ENCODE measurements at places on chromosomes 6 and 20.

DNA sequence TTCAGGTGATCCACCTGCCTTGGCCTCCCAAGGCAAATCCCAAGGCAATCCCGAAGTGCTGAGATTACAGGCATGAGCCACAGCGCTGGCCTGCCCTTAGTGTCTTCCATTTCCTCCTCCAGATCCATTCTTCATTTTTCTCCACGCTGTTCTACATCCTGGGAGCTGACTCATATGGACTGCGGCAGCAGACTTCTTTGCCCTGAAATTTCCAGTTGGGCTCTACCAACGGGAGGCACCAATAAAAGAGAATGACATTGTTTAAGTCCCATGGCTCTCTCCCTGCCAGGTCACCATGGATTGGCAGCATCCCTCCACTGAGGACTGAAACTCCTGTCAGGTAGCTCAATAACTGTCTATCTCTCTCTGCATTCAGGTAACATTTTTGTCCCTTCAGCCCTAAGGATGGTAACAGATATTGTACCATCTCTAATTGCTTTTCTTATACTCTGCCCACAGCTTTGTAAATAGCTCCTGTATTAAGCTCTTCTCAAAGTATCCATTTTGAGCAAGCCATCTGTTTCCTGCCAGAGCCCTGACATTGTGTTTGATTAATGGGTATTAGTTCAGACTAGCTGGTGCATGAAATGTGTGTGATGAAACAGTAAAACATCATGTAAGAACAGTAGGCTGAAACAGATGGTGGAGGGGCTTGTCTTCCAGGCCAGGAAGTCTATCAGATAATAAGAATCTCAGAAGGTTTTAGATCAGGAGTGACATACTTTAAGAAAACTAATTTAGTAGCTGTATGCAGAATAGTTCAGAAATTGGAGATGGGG lies 3.6 kb downstream of the TBCC start:
- no peak for DNase-seq

GRCh38 chr6:39217177-39217864 lies 12.0 kb downstream of the KCNK5 start:
- DNase-seq, result no peak

GRCh38 chr20:61332016-61332975 lies 80.2 kb downstream of the CDH4 start:
- DNase-seq, result no peak

GRCh38 chr6:139790527-139790926 lies 416.1 kb upstream of the CITED2 start:
- DNase-seq, result no peak

- no peak for DNase-seq
Measured at GRCh38 chr6:90107771-90108282, 188.8 kb downstream of the BACH2 start.

GRCh38 chr6:122832459-122832858 lies 43.4 kb downstream of the SMPDL3A start:
- no peak for DNase-seq

DNA sequence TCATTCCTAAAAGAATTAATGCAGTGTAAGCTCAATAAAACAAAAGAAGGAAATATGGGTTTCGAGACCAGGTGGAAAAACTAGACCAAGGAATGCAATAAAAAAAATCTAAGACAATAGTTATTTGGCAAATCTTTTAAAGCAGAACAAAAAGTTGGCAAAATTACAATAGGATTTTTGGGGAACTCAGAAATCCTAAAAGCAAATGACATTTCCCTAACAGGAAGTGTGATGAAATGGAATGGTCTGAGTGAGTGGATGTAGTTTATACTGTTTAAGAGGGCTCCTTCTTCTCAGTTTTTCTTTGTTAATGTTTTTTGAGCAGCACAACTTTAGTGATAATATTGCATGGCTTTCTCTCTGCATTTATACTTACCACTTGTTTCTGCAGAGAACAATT lies 190.0 kb downstream of the PLCB4 start:
- no peak for DNase-seq

GRCh38 chr6:154230910-154231595 lies 125.5 kb downstream of the IPCEF1 start:
- no peak for DNase-seq

DNA sequence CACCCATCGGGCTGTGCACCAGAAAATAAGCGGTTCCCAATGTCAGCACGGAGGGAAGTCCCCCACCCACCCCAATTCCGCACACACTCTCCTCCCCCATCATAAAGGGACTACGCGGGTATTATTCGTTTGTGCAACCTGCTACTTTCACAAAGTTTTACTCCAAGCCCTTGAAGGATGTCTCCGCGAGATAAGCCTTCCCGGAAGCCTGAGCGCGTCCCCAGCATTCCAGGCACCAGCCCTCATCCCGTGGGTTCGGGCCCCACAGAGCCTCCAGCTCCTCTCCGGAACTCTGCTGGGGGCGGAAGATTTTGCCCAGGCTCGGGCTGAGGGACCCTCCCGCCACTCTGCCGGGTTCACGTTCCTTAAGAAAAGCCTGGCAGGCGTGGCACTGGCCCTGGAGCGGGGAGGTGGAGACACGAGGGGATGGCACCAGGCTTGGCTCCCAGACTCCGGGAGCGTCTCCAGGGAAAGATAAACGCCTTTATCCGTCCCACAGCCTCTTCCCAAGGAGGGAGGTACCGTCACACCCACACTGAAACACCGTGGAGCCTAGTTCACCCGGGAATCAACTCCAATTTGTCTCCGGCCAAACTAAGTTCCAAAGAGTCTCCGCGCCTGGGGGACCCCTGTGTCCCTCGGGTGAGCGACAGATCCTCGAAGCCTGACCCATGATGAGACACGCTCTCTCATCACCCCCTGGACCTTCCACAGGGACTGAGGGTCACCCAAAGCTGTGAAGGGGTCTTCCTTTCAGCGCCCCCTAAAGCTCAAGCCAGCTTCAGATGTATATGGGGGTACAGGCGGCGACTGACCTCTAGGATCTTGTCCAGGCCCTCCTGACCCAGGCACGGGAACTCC lies 934 bp downstream of the KCNK5 start:
- DNase-seq, result no peak

DNA sequence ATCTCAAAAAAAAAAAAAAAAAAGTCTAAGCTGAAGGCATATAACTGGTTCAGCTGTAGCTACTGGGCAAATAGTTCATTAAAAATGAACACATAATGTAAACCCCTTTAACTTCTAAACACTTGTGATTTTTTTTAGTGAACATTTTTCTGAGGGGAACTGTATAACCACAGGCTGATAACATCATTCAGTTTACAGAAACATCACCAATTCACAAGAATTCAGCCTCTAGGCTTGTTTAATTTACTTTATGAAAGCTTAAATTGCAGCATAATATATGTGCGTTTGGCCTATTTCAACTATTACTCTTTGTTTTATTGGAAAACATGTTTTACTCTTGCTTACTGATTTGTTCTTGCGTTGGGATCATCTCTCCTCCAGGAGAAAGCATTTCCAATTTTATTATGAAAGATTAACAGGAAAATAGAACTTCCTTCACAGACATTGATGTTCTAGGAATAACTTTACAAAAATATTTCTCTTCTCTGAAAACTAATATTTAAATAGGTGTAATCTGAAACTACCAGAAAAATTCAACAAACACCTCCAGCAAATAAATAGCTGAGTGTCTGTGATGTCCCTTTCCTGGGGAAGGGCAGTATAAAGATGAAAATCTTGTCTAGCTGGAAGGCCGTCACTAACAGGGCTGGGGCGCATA lies 284.5 kb downstream of the UST start:
- DNase-seq, result peak; percentile 84

DNA sequence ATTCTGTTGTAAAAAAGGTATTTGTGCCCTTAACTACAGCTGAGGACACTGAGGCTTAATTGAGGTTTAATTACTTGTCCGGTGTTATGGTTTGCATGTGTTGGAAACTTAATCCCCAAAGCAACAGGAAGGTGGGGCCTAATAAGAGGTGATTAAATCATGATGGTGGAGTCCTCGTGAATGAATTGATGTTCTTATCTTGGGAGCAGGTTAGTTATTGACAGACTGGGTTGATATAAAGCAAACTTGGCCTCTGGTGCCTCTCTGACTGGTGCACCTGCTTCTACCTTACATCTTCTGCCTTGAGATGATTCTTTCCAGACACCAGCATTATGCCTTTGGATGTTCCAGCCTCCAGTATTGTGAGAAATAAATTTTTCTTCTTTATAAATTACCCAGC lies 306.5 kb upstream of the HS3ST5 start:
- no peak for DNase-seq

GRCh38 chr6:113599444-113599843 lies 257.7 kb upstream of the MARCKS start:
- no peak for DNase-seq

- DNase-seq, result no peak
Measured at GRCh38 chr6:44062771-44063560, 64.3 kb downstream of the MRPL14 start.

- DNase-seq, result no peak
Measured at GRCh38 chr20:50792708-50793574, 1.9 kb upstream of the BCAS4 start.

GRCh38 chr6:40724886-40725285 lies 137.7 kb upstream of the LRFN2 start:
- no peak for DNase-seq

GRCh38 chr20:58236612-58237317 lies 8.3 kb upstream of the ANKRD60 start:
- DNase-seq, result peak; percentile 83

DNA sequence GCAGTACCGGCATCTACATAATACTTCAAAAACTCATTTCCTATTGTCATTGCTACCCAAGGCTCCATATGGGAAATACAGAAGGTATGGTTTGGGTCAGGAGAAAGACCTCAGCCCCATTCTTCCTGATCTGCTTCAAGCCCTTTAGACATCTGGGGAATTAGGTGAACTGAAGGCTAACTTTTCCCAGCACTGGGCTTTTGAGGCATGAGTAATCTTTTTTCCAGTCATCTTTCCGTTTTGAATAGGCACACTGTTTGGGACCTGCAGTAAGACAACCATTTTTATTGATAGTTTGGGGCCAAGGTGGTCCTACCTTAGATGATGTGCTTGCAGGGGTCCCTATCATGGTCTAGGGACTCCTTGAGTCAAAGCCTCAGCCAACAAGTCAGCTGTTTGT lies 198.4 kb downstream of the HAO1 start:
- DNase-seq, result no peak

GRCh38 chr20:10250902-10251301 lies 32.3 kb downstream of the SNAP25 start:
- DNase-seq, result no peak

DNA sequence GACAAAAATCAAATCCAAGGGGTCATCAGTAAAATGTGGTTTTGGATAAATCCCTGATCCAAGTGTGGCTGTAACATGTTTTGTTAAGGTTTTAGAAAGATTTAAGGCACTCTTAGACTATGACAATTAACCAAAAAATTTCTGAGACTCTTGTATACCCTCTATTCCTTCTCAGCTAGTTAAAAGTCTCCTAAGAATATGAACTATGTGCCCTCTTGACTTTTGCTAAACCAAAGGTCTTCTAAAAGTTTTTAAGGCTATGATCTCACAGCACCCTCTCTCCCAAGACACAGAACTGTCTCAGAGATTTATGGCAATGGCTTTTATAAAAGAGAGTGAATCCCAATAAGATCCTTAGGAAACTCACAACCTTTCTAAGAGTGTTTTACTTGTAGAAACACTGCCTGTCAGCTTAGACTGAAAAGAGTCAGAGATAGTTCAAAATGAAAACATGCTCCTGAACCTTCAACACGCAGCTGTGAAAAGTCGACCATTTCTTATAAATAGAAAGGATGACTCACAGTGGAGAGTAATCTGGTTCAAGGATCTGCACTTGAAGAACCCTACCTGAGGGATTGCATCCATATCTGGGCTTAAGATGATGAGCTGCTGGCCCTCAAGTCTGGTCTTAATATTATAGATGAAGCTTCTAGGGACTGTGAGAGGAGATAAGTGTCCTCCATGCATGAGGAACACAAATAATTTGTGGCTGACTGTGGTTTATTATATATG lies 388.4 kb upstream of the GJE1 start:
- DNase-seq, result no peak

DNA sequence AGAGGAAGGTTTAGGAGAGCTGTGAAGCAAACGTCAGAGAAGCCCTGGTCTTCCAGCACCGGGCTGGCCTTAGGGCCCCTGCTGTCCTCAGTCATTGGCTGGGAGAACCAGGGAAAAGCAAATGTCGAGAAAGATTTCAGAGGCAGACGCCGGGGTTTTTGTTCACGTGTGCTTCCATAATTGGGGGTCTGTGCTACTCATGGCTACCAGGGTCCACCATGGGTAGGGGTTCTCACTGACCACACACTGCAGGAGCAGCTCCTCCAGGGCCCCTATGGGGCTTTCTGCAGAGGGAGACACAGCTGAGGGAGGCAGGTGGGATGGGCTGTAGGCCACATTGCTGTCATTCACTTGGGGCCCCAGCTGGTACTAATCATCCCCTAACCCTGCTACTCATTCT lies 291.8 kb upstream of the FOXQ1 start:
- DNase-seq, result no peak

DNA sequence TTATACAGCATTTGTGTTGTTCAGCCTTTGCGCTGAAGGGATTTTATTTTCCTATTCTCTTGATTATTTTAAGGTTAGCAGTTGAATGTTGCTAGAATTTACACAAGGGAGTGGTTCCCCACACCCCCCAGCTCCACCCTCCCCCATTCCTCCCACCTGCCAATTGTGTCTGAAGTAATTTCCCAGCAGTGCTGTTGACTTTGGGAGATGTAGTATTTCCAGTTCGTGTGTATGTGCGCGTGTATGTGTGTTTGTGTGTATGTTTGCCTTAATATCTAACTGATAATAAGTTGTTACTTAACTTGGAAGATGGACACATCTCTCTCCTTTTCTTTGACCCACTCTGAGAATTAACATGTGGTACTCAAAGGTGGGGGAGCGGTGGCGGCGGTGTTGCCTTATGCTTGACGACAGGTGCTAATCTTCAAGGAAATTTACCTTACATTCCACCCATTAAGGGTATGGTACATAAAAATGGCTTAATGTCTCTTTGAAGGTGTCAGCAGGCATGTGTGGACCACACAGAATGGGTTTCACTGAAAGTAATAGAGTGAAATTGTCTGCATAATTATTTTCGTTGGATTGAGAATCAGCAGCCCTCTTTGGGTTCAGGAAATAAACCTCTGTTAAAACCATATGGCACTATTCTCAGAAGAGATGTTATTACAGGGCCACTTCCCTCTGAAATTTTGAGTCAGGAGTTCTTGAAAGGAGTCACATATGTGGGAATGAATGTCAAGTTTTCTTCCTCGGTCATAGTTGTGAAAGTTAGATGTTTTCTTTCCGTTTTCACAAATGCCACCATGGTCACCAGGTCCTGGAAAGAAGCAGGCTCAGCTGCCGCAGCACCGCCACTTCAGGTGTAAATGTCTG lies 95.6 kb upstream of the SUPT3H start:
- DNase-seq, result no peak

DNA sequence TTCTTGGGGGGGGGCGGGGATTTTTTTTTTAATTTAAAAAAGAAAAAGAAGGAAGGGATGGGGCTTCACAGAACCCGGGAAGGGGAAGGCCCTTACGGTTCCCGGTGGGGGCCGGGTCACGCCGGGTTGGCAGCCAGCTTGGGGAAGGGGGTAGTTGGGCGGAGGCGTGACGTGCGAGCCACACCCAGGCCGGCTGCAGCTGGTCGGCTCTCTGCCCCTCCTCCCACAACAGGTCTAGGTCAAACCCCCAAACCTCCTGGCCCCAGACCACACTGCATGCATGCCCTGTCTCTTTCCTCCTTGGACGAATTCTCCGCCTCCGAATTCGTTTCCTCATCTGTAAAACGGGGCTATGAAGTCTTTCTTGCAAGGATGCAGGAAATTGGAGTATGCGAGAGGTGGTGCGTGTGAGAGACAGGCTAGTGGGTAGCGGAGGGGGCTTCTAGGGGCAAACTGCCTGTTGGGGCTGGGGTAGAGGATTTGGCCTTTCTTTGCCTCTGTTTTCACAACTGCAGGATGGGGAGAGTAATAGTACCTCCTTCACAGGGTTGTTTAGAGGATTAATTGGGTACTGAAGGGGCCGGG lies 828 bp downstream of the HCK start:
- no peak for DNase-seq
